ENCODE measurements at places on chromosomes 1 and 21.

DNA sequence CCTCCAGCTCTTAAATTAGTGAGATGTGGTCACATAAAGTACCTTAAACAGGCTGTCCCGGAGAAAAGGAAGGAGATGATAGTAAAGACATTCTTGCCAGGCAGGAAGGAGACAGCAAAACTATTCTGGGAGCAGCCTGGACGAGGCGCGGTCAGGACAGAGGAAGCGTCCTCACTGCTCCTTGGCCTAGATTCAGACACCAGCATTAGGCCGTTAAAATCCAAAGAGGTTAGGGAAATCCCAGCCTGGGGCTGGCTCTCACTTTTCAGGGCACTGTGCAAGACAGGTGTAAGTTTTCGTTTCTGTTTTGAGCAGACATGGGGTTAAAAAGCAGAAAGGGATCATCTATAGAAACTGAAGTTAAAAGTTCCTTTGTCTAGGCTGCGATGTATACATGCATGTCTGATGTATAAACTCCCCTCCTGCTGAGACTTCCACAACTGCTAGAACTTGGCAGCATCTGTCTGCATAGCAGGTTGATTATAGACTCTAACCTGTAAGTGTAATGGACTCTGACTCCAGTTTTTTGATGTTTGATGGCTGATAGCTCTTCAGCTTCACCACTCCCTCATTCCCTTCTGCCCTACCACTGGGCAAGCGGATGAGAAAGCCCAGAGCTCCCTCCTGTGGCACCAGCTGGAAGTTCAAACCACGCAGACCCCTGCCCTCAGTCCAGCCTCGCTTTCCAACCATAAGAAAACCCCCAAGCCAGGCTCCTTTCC, 21.5 kb downstream of the STPG1 start:
- DNase-seq = peak; percentile 47

DNA sequence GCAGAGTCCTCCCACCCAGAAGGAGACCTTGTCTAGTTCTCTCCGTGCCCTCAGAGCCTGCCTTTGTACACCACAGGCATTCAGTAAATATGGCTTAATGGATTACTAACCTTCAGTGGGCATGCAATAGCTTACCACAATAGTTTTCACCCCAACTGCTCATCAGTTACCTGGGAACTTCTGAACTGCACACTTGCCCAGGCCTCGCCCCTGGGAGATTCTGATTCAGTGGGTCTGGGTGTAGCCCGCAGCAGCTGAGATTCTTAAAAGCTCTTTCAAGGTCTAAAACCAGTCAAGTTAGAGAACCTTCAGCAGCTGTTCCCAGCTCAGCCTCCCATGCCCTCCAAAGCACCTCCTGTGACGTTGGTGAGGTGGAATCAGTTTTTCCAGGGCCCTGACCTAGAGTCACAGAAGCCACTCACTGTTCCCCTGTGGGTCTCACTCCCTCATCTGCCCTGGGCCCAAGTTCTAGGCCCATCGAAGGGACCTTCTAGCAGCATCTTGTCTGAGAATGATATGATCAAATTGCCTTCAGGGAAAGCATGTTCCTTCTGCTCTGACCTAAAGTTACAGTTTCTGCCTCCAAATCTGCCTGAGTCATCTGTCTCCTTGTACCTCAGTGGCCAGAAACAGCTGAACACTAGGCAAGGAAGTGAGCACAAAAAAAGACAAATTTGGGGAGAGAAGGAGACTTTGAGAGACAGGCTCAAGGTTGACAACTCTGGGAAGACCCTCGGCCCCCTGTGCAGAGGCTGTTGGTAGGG, 10.8 kb downstream of the ASAP3 start:
- DNase-seq = no peak

DNA sequence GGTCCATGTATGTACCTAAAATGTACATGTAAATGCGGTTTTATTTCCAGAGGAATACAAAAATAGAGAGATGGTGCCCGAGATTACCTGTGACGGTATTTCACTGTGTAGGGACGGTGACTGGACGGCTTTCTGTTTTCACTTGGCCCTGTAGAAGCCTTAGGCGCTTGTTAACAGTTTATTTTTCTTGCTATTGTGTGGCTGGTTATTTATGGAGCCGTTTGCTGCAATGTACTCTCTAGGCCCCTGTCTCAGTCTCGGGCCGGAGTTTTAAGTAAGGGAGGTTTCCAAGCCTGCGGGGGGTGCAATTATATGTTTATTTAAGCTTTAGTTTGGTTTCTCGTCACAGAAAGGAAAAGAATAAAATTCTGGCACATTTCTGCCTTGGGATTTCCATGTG, 413 bp downstream of the EFCAB7 start:
- no peak for DNase-seq

GRCh38 chr1:35449334-35450008, 107.7 kb downstream of the KIAA0319L start:
- no peak for DNase-seq

GRCh38 chr1:3821908-3822307, 25.6 kb upstream of the LRRC47 start:
- DNase-seq = no peak

- DNase-seq = peak; percentile 8
Measured at GRCh38 chr1:7810395-7810794, 26.3 kb downstream of the PER3 start.

GRCh38 chr1:75733661-75734060, 9.2 kb downstream of the ACADM start:
- no peak for DNase-seq

DNA sequence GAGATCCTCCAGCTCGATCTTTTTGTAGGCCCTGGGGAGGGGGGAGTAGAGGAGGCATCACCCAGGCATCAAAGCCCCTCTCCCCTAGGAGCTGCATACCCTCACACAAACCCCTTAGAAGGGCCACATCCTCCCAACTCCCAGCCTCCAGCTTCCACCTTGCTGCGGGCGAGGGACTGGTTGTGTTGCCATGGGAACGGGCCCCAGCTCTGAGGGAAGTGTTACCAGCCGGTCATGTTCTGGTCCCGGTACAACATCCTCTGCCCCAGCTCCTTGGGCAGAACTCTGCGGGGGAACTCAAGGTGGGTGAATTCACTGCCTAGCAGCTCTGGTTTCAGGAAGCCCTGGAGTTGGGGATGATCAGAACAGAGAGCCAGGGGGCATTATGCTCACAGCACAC, 4.1 kb downstream of the PPM1J start:
- DNase-seq = no peak

DNA sequence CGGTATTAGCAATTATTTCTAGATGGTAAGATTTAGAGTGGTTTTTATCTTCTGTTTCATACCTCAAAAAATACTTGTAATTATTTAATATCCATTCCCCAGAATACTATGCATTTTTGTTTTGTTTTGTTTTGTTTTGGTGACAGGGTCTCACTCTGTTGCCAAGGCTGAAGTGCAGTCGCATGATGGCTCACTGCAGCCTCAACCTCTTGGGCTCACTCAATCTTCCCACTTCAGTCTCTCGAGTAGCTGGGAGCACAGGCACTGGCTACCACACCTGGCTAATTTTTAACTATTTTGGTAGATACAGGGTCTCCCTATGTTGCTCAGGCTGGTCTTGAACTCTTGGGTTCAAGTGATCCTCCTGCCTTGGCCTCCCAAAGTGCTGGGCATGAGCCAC, 252.7 kb downstream of the AKT3 start:
- no peak for DNase-seq

DNA sequence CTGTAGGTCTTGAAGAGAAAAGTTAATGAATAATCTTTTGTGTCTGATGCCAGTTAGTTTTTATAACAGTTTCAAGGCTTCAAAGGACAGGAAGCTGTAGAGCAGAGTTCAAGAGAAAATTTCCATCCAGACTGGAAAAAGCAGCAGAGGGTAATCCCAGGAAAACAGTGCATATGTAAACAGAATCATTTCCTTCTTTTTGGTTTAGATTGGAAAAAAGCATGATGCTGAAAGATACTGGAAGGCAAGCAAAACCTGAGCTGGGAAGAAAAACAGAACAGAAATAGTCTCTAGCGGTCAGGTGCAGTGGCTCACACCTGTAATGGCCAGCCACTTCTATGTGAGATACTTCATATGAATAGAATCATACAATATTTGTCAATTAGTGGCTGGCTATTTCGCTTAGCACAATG, 71.9 kb downstream of the ZSWIM5 start:
- DNase-seq = no peak

- DNase-seq = no peak
Measured at GRCh38 chr1:52635321-52636089, 2.5 kb downstream of the SHISAL2A start.

DNA sequence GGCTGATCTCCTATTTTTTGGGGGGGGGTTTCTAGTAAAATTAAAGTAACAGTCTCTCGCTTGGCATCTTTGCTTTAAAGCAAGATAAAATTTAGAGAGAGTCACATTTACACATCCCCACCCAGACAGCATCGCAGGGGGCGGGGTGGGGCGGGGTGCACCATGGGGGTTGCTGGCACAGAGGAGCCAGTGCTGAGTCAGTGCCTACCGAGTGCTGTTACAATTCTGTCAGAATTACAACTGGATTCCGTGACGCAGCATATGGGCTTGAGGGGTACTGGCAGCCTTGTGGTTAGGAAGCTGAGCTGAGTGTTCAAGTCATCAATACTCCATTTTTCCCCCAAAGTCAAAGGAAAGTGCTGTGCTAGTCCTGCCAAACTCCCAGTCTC, 175.9 kb downstream of the PRDM16 start:
- DNase-seq = no peak

GRCh38 chr1:9836632-9836960, 12.8 kb upstream of the CLSTN1 start:
- DNase-seq = no peak

DNA sequence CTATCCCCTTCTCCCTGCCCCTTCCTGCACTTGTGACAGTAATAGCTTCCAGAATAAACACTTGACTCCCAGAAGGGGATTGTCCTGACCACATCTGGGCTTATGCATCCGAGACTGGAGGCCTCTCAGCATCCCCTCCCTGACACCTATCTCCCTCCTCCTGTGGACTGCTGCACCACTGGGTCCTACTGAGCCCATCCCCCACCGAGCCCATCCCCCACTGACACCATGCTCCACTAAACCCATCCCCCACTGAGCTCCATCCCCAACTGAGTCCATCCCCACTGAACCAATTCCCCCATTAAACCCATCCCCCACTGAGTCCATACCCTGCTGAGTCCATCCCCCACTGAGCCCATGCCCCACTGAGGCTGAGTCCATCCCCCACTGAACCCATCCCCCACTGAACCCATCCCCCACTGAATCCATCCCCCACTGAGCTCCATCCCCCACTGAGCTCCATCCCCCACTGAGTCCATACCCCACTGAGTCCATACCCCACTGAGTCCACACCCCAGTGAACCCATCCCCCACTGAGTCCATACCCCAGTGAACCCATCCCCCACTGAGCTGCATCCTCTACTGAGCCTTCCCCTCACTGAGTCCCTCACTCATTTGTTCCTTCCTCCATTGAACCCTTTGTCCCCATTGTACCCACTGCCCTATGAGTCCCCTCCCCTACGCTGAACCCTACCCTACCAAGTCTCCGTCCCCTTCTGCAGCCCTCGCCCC, 5.6 kb downstream of the PDZK1IP1 start:
- no peak for DNase-seq

DNA sequence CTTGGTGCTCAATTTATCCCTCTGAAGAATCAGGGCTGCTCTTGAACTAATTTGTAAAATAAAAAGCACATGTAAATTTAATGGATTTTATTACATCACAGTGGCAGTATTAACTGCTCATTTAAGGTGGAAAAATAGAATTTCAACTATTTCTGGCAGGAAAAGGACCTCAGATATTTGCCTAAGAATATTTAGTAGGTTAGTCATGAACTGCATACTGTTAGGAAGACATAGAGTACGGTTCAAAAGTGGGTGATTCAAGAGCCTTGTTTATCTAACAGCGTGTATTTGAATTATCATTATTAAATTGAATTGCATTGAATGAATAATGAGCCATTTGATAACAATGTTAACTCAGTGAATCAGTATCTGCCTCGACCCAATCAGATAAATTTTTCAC, 248.8 kb upstream of the PBX1 start:
- DNase-seq = no peak

GRCh38 chr1:230542054-230542453, 100.2 kb upstream of the COG2 start:
- DNase-seq = no peak

DNA sequence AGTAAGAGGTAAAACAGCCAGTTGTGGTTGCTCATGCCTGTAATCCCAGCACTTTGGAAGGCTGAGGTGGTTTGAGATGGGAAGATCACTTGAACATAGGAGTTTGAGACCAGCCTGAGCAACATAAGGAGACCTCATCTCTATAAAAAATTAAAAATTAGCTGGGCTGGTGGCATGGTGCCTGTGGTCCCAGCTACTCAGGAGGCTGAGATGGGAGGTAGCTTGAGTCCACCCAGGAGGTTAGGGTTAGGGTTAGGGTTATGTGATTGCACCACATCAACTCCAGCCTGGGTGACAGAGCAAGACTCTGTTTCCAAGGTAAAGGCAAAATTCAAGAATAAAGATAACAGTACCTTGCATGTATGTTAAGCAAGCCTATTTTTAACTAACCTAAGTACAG, 3.5 kb downstream of the SAMSN1 start:
- no peak for DNase-seq

DNA sequence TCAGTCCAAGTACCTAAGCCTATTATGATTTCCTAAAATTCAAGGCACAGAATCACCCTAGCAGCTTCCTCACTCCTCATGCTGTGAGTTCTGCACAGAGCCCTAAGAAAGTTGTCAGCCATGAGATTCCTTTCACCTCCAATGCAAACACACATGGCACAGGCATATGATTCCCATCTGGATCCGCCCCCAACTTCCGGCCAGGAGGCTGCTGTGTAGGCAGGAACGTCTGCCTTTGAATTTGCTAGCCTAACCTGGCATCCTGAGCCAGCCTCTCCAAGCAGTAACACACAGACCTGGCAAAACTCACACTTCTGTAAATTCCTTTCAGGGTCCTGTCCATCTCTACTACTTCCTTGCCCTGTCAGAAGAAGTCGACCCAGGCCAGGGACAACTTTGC, 521.1 kb upstream of the BEND5 start:
- DNase-seq = no peak

GRCh38 chr1:54401799-54402198, 4.4 kb downstream of the SSBP3 start:
- DNase-seq = no peak

All from activated T-helper 9 cell treated with anti-CD3 and anti-CD28 coated beads, Interleukin-2, amount 50 U/mL, for 16 hours (primary cell).